ENCODE measurements at places on chromosomes 7 and 10.

DNA sequence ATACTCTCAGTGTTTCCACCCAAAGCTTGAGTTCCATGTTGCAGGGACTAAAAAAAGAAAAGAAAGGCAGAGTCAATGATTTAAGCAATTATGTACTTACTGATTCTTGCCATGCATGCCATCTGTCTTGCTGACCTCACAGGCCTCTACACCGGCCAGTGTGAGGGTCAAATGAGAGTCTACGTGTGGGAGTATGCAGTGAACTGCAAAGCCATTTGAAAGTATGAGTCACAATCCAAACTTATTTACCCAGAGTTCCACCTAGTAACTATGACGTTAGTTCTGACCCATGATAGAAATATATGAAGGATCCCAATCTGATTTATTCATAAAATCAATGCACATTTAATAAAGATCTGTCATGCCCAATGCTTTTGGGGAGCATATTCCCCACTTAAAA lies 26.5 kb downstream of the PDE1C start:
- DNase-seq = no peak

GRCh38 chr10:78441694-78442093 lies 408.0 kb downstream of the RPS24 start:
- DNase-seq = no peak

- DNase-seq = no peak
These were observed 64.0 kb upstream of the SLF2 start for GRCh38 chr10:100848770-100849169.

GRCh38 chr10:4051011-4051640 lies 266.1 kb upstream of the KLF6 start:
- DNase-seq = no peak

GRCh38 chr7:47104206-47104549 lies 477.7 kb downstream of the TNS3 start:
- DNase-seq = no peak
